ENCODE measurements at places on chromosomes 16 and 17.

GRCh38 chr17:59783221-59784047, 76.0 kb downstream of the VMP1 start:
- no peak for DNase-seq

GRCh38 chr16:82229800-82230619, 60.0 kb upstream of the MPHOSPH6 start:
- peak; percentile 12 for DNase-seq

DNA sequence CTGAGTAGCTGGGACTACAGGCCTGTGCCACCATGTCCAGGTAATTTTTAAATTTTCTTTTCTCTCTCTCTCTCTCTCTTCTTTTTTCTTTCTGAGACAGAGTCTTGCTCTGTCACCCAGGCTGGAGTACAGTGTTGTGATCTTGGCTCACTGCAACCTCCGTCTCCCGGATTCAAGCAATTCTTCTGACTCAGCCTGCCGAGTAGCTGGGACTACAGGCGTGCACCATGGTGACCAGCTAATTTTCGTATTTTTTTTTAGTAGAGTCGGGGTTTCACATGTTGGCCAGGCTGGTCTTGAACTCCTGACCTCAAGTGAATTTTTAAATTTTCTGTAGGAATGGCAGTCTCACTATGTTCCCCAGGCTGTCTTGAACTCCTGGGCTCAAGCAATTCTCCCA, 11.1 kb upstream of the ZNF652 start:
- DNase-seq: no peak

DNA sequence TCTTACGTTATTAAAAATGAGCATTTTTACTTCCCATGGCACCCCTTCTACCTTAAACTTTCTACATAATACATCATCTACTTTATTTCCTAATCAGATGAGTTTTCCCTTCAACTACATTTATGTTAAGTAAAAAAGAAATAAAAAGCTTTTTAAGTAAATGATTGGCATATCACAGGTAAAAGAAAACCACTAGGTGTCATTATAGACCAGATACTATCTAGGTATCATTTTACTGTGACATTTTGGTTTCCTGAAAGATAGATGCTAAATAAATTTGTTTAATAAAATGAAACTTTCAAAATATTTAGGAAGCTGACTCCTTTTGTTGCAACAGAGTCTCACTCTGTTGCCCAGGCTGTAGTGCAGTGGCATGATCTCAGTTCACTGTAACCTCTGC, 3.8 kb upstream of the CMTM1 start:
- DNase-seq: no peak

DNA sequence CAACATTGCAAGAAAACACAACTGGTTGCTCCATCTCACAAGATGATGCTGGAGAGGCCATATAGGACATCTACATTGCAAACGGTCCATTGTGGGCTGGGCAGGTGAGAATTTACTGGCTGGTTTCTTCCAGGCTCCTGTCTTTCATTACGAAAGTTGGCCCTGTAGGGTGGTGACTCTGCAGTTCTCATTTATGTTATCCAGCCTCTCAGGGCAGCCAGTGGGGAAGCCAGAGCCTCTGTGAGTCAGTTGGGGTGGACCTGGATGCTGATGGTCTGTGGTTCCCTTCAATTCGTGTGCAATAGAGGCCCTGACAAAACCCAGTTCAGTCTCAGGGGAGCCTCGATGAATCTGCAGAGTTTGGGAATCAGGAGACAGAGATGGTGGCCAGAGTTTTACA, 341.0 kb upstream of the CCL2 start:
- DNase-seq: no peak

DNA sequence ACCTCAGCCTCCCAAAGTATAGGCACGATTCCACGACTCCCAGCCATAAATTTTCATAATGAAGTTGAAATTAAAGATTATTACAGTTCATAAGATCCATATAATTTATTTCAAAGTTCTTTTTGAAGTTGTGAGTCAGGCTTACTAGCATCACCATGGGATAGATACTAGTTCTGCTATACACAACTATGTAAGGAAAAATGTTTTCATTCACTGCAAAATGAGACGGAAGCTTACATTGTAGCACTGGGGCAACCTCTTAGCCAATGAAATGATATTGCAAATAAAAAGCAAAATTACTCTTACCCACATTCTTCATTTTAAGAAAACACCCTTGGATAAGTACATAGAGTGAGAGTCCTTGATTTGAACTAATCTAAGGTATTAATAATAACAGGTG, 18.8 kb upstream of the MARCHF10 start:
- DNase-seq: no peak

DNA sequence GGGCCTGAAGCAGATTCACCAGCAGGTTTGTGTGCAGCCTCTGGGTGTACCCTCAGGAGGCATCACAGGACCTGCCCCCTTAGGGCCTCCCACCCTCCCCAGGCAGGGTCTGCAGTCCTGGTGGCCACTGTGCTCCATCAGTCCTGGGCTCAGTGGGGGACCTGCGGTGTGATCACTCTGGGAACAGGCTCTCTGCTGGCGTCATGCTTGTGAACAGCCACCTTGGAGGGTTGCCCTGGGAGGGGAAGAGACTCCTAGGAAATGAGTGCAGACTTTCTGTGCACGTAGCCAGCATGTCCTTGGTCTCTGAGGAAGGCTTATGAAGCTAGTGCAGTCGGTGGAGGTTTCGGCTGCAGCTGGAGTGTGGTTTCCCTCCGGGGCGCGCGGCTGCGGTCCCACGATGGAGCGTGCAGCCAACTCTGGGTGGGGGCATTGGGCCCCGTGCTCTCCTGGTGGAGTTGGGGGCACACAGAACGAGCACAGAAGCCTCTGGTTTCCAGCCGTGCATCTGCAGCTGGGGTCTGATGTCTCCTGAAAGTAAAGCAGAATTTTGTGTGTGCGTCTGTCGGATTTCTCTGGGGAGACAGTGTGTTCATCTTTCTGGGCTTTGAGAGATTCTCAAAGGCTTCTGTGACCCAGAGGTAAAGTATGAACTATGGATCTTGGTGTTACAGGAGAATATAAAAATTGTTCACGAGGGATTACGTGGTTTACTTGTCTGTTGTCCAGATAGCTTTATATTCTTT, 68.1 kb upstream of the ZNF750 start:
- no peak for DNase-seq

DNA sequence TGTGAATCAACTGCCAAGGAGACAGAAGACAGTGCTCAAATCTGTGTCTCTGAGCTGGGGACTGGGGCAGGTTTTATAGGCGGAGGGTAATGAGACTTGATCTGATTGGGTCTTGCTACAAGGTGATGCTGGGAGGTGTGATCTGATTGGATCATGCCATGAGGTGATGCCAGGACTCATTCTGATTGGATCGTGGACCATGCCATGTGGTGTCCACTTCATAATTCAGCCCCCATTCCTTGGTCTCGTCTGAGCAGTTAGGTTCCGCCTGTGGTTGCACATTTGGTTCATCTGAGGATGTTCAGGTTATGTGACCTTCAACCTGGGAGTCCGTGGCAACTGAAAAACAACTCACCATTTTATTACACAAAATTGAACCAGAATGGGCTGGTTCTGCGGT, 41.0 kb downstream of the OTOA start:
- DNase-seq: no peak

GRCh38 chr16:35255186-35255803, 1795.9 kb downstream of the TP53TG3F start:
- no peak for DNase-seq

- DNase-seq: peak; percentile 54
Measured at GRCh38 chr17:76397687-76398522, 13.5 kb downstream of the SPHK1 start.

GRCh38 chr17:29205047-29205446, 24.8 kb upstream of the MYO18A start:
- DNase-seq: no peak

- no peak for DNase-seq
Measured at GRCh38 chr16:48914070-48914469, 304.1 kb upstream of the N4BP1 start.

- DNase-seq: no peak
Measured at GRCh38 chr16:2586241-2586640, 48.4 kb downstream of the PDPK1 start.

GRCh38 chr17:12342609-12343435, 322.1 kb downstream of the MAP2K4 start:
- no peak for DNase-seq

- no peak for DNase-seq
Measured at GRCh38 chr16:1390239-1390779, 24.2 kb downstream of the UNKL start.

- no peak for DNase-seq
Measured at GRCh38 chr16:66847533-66848067, 3.4 kb downstream of the CA7 start.

- DNase-seq: peak; percentile 60
Measured at GRCh38 chr17:57924677-57925076, 30.5 kb downstream of the CUEDC1 start.

- DNase-seq: no peak
Measured at GRCh38 chr16:68764862-68765261, 27.8 kb downstream of the CDH1 start.

DNA sequence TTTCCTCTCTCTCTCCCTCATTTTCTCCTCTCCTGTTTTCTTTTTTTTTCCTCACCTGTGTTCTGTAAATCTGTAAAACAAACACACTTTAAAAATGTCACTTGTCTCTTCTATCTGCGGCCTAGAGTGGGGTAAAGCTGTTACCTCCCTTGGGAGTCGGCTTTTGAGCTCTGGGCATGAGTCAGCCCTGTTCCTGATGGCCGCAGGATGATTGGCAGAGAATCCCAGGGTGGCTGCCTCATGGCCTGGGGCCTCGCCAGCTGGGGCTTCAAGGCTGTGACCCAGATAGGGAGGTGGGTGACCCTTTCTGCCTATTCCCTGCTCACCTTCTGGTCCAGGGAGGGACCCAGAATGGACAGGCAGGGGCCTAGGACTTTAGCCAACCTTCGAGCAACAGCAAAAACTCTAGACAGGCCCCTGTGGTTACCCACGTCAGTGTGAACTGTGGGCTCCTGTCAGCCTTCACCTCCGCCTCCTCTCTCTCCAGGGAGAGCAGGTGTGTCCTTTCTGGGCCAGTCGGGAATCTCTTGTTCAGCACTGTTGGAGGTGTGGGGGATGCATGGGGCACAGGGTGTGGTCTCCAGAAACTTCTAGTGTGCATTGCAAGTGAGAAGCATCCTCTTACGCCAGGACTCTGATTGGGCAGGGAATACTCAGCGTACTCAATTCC, 87.4 kb downstream of the RAP1GAP2 start:
- no peak for DNase-seq

DNA sequence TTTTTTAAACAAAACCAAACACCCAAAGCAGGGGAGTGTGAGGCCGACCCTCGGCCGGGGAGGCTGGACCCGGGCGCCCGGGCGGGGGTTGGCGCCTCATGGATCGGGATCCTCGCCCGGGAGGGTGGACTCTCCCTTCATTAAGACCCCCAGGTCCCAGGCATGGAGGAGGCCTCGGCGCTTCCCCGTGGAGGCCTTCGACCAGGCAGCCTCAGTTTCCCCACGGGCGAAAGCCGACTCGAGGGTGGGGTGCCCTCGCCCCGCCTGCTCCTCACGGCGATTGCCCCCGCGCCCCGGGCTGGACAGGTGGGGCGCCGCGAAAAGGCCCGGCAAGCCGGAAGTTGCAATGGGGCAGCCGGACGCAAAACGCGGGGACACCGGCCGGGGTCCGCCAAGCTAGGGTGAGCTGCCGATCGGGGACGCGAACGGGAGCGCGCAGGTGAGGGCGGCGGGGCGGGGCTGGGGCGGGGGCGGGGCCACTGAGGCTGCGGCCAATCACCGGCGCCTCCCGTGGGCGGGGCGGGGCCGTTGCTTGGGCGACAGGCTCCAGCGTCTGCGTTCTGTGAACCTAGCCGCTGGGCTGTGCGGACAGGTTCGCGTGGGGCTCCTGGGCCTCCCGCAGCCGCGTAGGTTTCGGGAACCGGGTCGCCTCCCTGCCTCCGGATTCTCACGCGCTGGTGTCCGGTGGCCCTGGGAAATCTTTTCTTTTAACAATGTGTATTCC, 6.0 kb upstream of the ZNF205 start:
- DNase-seq: peak; percentile 84

DNA sequence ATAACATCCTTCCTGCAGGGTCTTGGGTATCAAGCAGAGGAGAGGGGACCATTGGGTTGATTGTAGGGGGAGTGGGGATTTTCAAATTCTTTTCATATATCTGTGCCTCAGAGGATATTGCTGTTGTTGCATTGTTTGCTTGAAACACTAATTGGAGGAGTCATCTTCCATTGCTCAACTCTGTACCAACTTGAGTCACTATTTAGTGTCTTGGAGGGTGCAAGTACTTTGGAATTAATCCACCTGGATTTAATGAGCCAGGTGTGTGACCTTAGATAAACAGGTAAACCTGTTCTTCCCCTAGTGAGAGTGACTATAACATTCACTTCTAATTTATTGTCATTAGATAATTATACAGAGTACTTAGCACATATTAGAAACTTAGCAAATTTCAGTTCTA, 151.3 kb upstream of the CNTNAP4 start:
- DNase-seq: no peak

GRCh38 chr17:78046923-78047322, 81.6 kb downstream of the TMC6 start:
- DNase-seq: no peak

DNA sequence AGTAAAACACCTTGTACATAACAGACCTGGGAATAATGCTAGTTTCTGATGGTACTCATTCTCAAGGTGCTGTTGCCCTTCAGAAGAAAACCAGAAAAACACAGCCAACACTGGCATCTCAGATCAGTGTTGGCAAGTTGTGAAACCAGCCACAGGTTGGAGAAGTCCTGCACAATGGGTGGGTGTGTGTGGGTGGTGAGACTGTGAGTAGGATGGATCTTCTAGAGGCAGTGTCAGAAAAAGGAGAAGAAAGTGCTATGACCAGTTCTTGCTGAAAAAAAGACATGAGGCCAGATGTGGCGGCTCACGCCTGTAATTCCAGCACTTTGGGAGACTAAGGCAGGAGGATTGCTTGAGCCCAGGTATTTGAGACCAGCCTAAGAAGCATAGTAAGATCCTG, 35.2 kb upstream of the SMIM36 start:
- no peak for DNase-seq

DNA sequence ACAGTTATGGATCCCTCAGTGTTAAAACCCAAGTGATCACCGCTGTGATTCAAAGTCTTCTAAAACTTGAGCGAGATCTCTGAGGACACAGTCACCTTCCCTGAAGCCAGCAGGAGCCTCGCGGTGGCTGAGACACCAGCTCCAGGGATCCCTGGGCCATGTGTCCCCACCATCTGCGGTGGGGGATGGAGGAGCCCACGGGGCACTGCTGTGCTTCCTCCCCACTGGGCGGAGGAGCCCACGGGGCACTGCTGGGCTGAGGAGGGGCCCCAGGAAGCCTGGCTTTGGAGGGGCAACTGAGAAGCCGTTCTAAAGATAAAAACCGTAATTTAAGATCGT, 65.7 kb upstream of the METRNL start:
- DNase-seq: no peak

GRCh38 chr16:58392215-58393137, at the start of gene GINS3:
TSS of gene GINS3 (plus strand) at chr16:58392471. CDS start at chr16:58392602, 131 bp downstream.
- DNase-seq: peak; percentile 52

Measured in NCI-H2029 (cell line).